Skin of body (tissue), 3 donors: ENCODE measurements at places on chromosomes 12 and 14. TPM values are rescaled to one million over a fixed set of nuclear protein-coding genes. Genes with fewer than 3 reads are reported as not detected.

The IAPP gene
- not detected for total RNA-seq

The ZNF140 gene
- total RNA-seq, result 39.3 TPM

The GLT8D2 gene
- 36.5 TPM for total RNA-seq

The BEGAIN gene
- 1.4 TPM for total RNA-seq

The NIN gene
- 34.6 TPM for total RNA-seq

The PFKM gene
- total RNA-seq, result 54.3 TPM

The TMEM263 gene
- 79.9 TPM for total RNA-seq

The DNAAF2 gene
- 7.0 TPM for total RNA-seq

The POC1B gene
- 31.0 TPM for total RNA-seq

The LIN7A gene
- 5.9 TPM for total RNA-seq

The CLMN gene
- total RNA-seq, result 13.6 TPM

The NUAK1 gene
- 24.5 TPM for total RNA-seq

DNA sequence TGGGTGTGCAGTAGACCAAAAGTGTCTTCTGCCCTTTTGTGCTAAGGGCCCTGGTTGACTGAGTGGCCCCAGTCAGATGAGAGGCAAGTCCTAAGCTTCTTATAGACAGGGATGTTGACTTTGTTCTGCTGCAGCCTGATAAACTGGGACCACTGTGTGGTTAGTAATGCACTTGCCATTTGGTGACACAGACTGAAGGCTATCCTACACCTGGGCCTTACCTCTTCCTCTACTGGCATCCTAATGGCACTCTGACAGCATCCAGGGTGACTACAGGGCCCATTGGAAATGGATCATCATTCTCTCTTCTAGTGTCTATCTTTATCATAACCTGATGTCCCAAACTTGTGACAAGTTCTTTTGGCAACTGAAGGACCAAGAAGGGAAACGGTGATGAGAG is 3.3 kb downstream of the SDR39U1 start:
- peak; percentile 20 for DNase-seq

DNA sequence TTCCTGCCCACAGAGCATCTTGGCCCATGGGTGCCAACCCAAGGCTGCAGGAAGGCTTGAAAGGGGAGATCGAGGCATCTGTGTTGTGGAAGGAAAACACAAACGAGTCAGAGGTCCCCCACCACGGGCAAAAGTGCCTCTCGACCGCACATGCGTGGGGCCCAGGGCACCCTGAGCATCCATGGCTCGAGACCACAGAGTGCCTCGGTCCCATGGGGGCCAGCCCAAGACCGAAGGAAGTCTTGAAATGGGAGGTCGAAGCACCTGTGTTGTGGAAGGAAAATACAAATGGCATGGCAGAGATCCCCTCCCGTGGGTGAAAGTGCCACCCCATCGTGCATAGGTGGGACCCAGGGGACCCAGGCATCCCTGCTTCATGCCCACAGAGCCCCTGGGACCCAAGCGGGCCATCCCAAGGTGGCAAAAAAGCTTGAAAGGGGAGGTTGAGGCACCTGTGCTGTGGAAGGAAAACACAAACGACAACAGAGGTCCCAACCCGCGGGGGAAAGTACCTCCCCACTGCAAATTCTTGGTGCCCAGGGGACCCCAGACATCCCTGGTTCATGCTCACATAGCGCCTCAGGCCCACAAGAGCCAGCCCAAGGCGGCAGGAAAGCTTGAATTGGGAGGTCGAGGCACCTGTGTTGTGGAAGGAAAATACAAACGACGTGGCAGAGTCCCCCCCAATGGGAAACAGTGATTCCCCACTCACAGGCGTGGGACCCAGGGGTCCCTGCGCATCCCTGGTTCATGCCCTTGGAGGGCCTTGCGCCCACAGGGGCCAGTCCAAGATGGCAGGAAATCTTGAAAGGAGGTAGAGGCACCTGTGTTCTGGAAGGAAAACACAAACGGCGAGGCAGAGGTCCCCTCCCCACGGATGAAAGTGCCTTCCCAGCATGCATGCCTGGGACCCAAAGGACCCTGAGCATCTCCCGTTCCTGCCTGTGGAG is 373.0 kb downstream of the ALG10 start:
- no peak for DNase-seq

GRCh38 chr12:104583301-104583700 is 126.6 kb downstream of the CHST11 start:
- DNase-seq, result no peak

- DNase-seq, result no peak
Observed at GRCh38 chr14:93079865-93080403, 35.8 kb downstream of the ITPK1 start.

DNA sequence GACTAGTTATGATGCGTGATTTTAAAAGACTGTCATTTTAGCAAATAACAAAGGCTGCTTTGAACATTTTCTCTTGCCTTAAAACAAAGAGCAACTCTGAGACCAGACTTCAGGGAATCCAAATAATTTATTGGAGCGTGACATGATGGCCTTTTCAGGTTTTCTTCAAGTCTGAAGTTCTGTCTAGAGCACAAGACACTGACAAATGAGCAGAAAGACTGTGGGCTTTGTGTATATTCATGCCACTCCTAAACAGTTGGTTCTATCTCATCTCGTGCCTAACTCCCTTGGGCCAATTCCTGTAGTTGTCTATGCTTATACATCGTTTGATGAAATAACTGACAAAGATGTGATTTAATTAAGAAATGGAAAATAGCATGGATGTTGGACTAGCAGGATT is 47.5 kb downstream of the IFT81 start:
- no peak for DNase-seq

- no peak for DNase-seq
Observed at GRCh38 chr12:48813465-48814261, 4.6 kb upstream of the CACNB3 start.

DNA sequence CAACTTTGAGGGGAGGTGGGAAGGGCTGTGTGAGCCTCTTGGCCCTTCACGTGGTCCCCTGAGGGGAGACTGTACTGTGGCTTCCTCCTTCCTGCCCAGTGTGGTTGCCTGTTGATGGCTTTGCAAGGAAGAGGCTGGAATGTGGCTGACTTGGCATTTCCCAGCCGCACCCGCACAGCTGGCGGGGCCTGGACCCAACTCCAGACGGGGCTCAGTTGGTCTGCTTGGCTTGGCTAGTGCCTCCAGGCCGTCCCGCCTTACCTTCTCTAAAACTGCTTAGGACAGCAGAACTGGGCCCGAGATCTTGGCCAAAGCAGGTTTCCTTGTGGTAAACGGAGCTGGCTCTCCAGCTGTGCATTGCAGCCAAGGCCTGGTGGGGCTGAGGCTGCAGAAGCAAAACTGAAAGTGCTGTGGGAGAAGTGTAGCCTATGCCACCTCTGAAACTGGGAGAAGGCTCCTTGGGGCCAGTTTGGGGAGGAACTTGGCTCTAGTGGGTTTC is 139.5 kb downstream of the SMOC1 start:
- no peak for DNase-seq

DNA sequence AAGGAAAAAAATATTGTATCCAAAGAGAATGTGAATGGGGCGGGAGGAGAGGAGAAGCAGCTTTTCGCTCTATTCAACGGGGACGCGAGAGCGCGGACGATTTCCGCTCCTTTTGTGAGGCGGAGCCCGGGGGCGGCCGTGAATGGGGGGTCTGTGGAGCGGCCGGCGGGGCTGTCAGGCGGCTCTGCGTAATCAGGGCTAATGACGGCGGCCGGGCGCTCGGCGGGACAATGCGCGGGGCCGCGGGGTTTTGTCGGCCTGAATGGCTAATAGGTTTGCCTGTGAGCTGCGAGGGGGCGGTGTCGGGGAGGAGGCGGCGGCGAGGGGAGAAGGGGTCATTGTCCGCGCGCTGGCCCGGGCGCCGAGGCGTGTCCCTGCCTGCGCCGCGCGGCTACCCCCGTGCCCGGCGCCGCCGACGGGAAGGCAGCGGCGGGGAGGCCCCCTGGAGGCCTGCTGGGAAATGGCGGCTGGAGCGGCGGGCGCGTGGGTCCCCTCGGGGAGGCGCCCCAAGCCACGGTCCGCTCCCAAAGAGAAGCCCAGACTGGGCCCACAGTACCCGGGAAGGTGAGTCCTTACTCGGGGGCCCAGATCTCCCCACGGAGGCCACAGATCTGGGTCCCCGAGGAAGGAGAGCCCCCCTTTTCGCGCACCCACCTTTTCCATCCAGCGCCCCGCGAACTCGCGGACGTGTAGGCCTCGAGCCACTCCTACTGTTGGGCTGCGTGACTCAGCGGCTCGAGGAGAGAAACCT is 6.0 kb downstream of the SIX6 start:
- DNase-seq, result no peak

DNA sequence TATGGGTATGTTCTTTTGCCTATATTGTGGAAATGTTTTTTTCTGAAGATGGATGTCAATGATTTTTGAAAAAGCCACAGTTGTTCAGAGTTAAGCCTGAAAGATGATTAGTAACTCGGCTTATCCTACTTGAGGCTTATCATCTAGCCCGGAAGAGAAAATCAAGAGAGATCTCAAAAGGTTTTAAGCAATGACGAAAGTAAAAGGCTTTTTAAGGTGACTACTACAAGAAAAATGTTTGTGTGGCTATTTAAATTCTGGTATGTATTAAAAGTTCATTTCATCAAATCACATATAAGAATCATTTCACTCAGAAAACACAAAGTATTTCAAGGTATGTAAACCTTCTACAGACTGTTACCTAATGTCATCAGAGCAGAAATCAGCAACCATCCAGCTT is 40.2 kb downstream of the HEATR5A start:
- no peak for DNase-seq

GRCh38 chr12:47833591-47834012 is 13.9 kb upstream of the HDAC7 start:
- DNase-seq, result no peak

GRCh38 chr12:115771065-115771464 is 506.4 kb downstream of the MED13L start:
- no peak for DNase-seq

DNA sequence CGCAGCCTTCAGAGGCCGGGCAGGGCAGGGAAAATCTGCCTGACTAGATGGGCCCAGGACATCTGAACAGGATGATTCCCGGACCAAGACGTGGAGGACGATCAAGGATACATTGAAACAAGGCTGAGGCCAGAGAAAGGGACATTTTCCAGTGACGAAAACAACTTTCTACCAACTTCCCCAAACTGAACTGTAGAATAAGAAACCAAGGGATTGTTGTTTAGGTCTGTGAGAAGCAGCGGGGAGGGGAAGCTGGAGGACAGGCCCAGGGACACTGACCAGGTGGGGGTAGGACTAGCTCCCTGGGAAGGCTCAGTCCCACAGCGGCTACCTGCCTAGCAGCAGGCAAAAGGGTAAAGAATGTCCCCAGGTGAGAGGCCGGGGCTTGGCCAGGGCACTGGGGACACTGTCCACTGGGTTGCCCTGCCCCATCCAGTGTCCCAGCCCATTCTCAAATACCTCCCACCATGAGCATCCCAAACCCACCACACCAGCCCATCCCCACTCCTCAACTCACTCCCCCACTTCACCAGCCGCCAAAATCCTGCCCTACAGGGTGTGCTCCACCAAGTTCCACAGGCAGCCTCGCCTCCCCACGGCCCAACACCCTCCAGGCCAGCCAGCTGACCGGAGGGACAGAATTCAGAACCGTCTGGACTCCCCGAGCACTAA is 995 bp downstream of the TNFRSF1A start:
- no peak for DNase-seq

- no peak for DNase-seq
Observed at GRCh38 chr12:3905664-3906063, 32.5 kb upstream of the PARP11 start.

- no peak for DNase-seq
Observed at GRCh38 chr14:50008974-50009373, 107.4 kb downstream of the VCPKMT start.

- no peak for DNase-seq
Observed at GRCh38 chr12:22974865-22975264, 349.9 kb downstream of the ETNK1 start.

DNA sequence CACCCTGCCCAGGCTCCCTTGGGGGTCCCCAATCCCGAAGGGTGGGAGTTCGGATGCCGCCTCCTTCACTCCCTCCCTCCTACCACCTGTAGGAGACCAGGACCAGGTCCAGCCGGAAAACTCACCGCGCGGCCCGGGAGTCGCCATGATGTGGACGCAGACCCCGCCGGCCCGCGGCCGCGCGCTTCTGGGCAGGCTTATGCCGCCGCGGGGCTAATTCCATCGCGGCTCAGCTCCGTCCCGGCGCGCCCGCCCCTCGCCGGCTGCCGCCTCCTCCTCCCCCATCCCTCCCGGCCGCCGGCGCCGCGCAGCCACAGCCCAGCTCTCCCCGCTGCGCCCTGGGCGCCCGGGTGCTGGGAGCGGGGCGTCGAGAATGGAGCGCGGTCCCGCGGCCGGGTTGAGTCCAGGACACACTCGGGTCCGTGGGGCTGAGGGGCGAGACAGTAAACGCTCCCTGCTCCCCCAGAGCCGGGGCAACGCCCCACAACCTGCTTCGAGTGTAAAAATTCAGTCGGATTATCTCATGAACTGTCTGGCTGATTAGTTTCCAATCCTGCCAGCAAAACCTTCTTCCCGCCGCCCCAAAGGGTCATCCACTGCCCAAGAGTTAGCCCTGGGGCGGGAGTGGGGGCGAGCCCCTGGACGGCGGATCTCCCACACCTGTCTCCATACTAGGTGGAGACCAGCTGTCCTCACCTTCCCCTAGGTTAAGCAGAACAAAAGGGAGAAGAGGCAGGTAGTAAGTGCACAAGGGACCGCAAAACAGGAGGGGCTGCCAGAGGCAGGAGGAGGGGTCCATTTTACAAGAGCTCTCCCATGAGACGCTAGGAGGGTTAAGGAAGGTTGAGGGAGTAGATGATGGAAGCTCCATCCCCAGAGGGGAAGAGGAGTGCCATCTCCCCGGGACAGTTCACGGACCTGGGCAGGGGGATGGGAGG is at the start of gene ANO2:
Gene ANO2, minus strand, starts transcription at position 189 of the 938 bp plus-strand sequence. Its CDS starts 42 bp downstream, at position 147.
- DNase-seq, result no peak

- DNase-seq, result no peak
Observed at GRCh38 chr12:75432924-75433323, 42.0 kb downstream of the GLIPR1L2 start.

DNA sequence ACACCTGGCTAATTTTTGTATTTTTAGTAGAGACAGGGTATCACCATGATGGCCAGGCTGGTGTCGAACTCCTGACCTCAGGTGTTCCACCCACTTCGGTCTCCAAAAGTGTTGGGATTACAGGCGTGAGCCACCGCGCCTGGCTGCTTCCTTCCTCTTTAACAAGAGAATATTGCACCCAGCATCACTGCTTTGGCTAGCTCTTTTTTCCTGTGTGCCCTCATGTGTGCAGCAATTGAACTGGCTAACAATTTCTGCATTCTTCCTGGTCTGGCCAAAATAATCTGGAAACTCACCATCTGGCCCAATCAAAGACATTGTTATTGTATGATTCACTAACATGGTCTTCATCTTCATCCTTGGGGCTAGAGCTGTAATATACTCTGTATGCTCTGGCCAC is 2.7 kb upstream of the ASB8 start:
- DNase-seq, result no peak

- DNase-seq, result no peak
Observed at GRCh38 chr14:73717711-73718417, 3.7 kb upstream of the PNMA1 start.

GRCh38 chr14:75747899-75748298 is 86.9 kb downstream of the TTLL5 start:
- DNase-seq, result no peak

GRCh38 chr14:53542732-53543131 is 389.6 kb upstream of the DDHD1 start:
- peak; percentile 58 for DNase-seq

GRCh38 chr14:57607086-57607485 is 113.4 kb upstream of the CCDC198 start:
- no peak for DNase-seq
